NCI-H146 (cell line): ENCODE measurements at places on chromosomes 2 and 18.

GRCh38 chr2:96869281-96869821 is 529 bp downstream of the SEMA4C start:
- DNase-seq: peak; percentile 53

GRCh38 chr18:2597639-2598038 is 26.3 kb downstream of the NDC80 start:
- DNase-seq: no peak

- DNase-seq: no peak
These were observed 111.9 kb downstream of the PDCL3 start for GRCh38 chr2:100674666-100675065.

- DNase-seq: peak; percentile 81
These were observed 18.9 kb upstream of the TMEM163 start for GRCh38 chr2:134737671-134738070.

DNA sequence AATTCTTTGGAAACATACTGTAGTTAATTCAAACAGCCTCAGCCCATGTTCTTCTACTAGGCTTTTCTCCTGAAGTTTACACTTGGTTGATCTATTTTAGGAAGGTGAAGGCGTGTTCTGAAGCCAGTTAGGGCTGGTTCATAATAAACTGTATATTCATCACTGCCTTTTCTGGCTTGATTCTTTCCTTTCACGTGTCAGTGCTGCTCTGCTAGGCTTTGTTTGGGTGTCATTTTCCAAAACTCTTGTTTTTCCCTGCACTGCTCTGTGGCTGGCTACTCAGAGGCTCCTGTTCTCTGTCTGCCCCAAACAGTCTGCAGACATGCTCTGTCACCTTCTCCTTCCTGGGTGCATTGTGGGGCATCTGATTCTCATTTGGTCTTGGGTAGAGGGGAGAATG is 136.1 kb downstream of the PARD3B start:
- DNase-seq: no peak

GRCh38 chr2:11140492-11140891 is 14.8 kb upstream of the SLC66A3 start:
- DNase-seq: no peak

DNA sequence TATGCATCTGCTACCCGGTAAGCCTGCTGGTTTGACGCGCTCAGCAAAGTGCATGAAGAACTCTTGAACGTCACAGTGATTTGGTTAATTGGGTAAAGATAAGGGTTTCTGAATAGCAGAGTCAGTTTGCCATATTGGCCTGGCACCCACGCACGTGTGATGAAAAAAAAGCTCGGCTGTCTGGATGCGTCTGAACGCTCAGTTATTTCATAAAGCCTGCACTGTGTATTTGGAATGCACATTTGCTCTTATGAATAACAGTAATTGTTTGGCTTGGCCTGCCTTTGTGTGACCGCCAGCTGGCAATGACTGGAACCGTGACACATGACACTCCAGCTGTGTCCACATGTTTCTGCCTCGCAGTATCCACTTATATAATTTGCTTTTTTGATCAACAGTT is 129.2 kb upstream of the MEIS1 start:
- DNase-seq: peak; percentile 92

DNA sequence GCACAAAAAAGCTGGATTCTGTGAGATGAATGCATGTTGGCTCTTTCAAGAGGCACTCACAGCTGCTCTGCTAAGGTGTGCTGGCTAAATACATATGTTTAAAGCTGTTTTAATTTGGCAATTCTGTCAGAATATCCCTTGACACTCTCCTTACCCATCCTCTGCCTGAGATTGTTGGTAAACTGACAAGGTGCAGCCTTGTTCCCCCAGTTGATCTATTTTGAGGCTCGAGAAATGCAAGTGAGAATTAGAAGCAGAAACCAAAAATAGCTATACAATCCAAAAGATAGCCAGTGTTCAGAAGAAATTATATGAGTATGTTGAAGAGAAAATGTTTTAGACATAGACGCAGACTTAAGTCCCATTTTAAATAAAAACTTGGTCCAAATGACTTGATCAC is 971.7 kb upstream of the GYPC start:
- no peak for DNase-seq

- peak; percentile 37 for DNase-seq
These were observed 466.5 kb downstream of the METTL4 start for GRCh38 chr18:2104620-2105462.
